SJCRH30 (cell line): ENCODE measurements at places on chromosomes 12 and 14. TPM values are rescaled to one million over a fixed set of nuclear protein-coding genes. Genes with fewer than 3 reads are reported as not detected.

ASIC1 gene
- total RNA-seq, result 7.5 and 8.9 TPM in 2 replicates

VWF gene
- total RNA-seq, result 0.35 and 0.73 TPM in 2 replicates

EML5 gene
- total RNA-seq, result 0.03 and 0.06 TPM in 2 replicates

GYS2 gene
- total RNA-seq, result 0.05 TPM in 1 of 2 replicates, not detected in the other

LMO3 gene
- total RNA-seq, result 7.4 and 8.2 TPM in 2 replicates

TMTC1 gene
- total RNA-seq, result 121 and 129 TPM in 2 replicates

SLC6A15 gene
- 24.4 and 26.2 TPM in 2 replicates for total RNA-seq

RIPK3 gene
- total RNA-seq, result not detected in 2 replicates

CFAP251 gene
- 0.41 and 0.45 TPM in 2 replicates for total RNA-seq

RAB21 gene
- total RNA-seq, result 32.3 and 34.5 TPM in 2 replicates
